ENCODE measurements at places on chromosomes 2 and 18.

DNA sequence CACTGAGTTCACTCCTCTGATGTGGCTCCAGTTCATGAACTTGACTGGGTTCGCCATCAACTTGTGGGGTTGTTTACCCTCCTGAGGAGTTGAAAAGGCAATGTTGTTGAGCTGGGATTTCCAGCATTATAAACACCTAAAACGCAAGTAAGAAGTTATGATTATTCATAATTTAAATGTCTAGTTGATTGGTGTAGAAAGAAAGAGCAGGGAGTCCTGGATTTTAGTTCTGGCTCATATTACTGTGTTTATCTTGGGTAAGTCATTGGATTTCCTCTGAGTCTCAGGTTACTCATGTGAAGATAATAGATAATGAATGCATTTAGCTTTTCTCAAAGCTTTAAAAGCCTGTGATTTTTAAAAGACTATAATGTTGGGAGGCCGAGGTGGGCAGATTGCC lies 438.0 kb upstream of the CDH20 start:
- DNase-seq, result no peak

- no peak for DNase-seq
These were observed 78.7 kb downstream of the USP40 start for GRCh38 chr2:233487748-233488345.

DNA sequence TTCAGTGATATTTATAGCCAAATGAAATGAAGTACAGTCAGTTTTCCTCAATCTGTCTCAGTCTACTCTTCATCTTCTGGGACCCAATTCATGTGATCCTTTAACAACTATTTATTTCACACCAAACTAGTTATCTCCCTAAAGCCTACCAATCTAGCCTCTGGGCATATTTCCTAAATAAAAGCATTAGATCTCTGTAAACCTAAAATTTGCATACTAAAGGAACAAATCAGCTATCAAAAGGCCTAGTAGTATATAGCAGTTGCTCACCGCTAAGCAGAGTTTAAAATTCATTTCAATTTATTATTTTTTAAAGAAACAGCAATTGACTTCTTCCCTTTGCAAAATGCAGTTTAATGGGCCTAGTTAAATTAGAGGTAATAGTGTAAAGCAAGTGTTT lies 280.2 kb downstream of the ZEB2 start:
- DNase-seq, result no peak

DNA sequence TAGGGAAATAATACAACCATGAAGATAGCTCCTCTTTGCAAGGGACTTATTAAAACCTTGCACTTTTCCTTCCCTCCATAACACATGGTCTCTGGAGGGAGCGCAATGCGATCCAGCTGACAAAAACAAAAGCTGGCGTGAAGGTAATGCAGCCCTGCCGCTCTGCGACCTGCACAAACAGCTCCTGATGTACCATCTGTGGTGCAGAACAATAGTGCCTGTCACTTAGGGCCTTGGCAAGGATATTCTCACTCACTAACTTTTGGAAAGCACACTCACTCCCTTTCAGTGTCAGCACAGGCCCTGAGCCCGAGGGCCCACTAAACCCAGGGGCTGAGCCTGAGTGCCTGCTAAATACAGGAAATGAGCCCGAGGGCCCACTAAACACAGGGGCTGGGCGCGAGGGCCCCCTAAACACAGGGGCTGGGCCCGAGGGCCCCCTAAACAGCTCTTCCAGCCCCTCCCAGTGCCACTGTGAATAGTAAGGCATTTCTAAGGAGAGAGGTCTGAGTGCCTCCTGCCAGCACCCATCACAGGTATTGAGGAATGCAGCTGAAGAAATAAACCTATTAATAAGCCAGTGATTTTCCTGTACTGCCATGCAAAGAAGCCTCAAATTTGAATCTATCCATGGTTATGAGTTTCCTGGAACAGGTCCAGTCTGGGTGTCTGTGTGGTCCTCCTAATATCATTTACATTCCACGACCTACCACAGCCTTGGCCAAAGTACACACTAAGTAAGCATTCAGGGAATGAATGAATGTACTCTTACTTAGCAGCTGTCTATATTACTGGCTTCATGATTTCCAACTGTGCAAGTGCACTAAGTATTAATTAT lies 9.3 kb downstream of the L3MBTL4 start:
- DNase-seq, result no peak

GRCh38 chr2:36705326-36706020 lies 9.0 kb downstream of the VIT start:
- DNase-seq, result no peak

All from central memory CD8-positive, alpha-beta T cell (primary cell).